ENCODE measurements at places on chromosomes 1 and 21.

- DNase-seq: peak; percentile 30
- no peaks in the 10 kb centered on the region for H3K36me3 ChIP-seq
- no peak overlapping the region for H3K27ac ChIP-seq
- peak overlapping the region; percentile 45 for H3K4me3 ChIP-seq
- H3K4me1 ChIP-seq: peaks cover 7% of the 10 kb centered on the region
Observed at GRCh38 chr1:170664828-170665612, 1.1 kb downstream of the PRRX1 start.

DNA sequence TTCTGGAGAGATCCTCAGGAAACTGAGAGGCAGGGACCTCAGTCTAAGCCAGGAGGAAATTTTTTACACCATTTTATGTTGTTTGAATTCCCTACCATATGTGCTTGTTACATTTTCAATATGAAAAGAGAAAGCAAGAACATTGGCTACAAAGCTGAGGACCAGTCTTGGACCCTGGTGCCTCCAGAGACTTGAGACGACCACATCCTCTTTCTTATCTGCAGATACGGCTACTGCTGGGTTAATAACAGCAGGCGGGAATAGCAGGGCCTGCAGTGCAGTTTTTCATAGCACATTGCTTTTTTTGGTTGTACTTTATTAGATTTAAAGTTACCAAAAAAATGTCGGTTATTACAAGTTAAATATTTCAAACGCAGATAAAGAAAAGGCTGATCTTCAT, 3.9 kb downstream of the KDM4A start:
- no peaks in the 10 kb centered on the region for H3K27me3 ChIP-seq
- no peak for DNase-seq
- H3K4me1 ChIP-seq: peaks cover 6% of the 10 kb centered on the region
- H3K4me3 ChIP-seq: no peak overlapping the region
- peaks cover 5% of the 10 kb centered on the region for H3K36me3 ChIP-seq

DNA sequence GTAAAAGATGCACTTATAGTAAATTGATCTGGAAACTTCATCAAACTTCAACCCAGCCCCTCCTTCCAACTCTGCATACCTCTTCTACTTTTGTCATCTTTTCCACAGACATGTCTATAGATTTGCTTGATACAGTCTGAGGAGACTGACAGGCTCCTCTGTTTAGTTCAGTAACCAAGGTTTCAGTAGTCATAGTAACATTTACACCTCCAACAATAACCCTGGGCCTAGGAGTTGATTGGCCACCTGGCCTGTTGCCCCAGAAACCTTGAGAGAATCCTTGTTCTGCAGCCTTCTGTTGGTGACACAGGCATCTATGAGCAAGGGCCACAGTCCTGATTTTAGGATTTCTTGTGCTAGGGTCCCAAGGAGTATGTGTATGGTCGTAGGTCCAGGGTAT, at the start of gene CFAP141:
CFAP141 (minus strand) TSS at position 138 of the 400 bp plus-strand sequence; CDS start at position 112, 26 bp downstream.
- H3K36me3 ChIP-seq: peaks cover 8% of the 10 kb centered on the region
- H3K4me1 ChIP-seq: no peaks in the 10 kb centered on the region
- no peak within 1 kb of the TSS for H3K4me3 ChIP-seq

GRCh38 chr1:50419192-50419906, 3.9 kb downstream of the DMRTA2 start:
- DNase-seq: no peak
- peaks cover 8% of the 10 kb centered on the region for H3K4me1 ChIP-seq
- H3K36me3 ChIP-seq: no peaks in the 10 kb centered on the region

GRCh38 chr21:30233228-30234020, 17.5 kb upstream of the CLDN8 start:
- H3K4me3 ChIP-seq: no peak overlapping the region
- peak overlapping the region; percentile 68 for H3K27ac ChIP-seq
- no peak for DNase-seq

- H3K36me3 ChIP-seq: no peaks in the 10 kb centered on the region
- H3K27me3 ChIP-seq: no peaks in the 10 kb centered on the region
- no peak overlapping the region for H3K27ac ChIP-seq
- H3K4me3 ChIP-seq: no peak overlapping the region
- no peak for DNase-seq
- H3K4me1 ChIP-seq: no peaks in the 10 kb centered on the region
Observed at GRCh38 chr1:212643877-212644276, 35.3 kb downstream of the ATF3 start.

DNA sequence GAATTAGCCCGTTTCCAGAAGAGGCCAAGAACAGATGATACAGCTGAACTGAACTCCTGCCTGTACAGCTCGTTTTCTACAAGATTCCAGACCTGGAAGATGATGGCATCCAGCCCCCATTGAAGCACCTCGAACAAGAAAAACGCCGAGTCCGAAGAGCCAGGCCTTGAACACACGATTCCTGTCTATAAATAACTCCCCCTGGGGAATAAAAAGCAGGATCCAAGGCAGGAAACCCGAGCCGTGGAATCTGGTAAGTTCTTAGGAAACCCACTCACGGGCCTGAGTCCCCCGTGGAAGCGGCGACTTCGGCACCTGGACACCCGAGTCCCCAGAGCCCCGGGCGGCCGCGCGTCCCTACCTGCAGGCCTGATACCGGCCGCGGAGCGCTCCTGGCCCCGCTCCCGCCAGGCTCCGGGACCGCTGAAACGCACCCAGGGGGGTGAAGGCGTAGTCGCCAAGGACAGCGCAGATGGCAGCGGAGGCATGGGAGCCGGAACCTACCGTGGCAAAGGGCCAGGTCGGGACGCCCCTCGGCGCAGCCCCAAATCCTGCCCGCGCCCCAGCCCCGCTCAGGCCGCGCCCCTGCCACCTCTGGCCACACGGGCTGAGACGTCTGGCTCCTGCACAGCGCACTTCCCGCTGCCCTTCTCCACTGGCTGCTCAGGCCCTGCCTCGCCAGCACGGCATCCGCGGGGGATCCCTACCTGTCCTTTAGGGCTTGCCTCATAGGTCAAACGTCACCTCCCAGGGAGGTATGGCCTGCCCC, 14.0 kb upstream of the HLCS start:
- H3K4me3 ChIP-seq: peak overlapping the region; percentile 36
- peak; percentile 36 for DNase-seq
- H3K4me1 ChIP-seq: no peaks in the 10 kb centered on the region
- H3K27me3 ChIP-seq: no peaks in the 10 kb centered on the region
- H3K27ac ChIP-seq: no peak overlapping the region

- H3K4me1 ChIP-seq: no peaks in the 10 kb centered on the region
- H3K4me3 ChIP-seq: no peak overlapping the region
- peaks cover 8% of the 10 kb centered on the region for H3K27me3 ChIP-seq
- H3K36me3 ChIP-seq: no peaks in the 10 kb centered on the region
- no peak for DNase-seq
Observed at GRCh38 chr1:39676948-39677548, 5.1 kb upstream of the NT5C1A start.

DNA sequence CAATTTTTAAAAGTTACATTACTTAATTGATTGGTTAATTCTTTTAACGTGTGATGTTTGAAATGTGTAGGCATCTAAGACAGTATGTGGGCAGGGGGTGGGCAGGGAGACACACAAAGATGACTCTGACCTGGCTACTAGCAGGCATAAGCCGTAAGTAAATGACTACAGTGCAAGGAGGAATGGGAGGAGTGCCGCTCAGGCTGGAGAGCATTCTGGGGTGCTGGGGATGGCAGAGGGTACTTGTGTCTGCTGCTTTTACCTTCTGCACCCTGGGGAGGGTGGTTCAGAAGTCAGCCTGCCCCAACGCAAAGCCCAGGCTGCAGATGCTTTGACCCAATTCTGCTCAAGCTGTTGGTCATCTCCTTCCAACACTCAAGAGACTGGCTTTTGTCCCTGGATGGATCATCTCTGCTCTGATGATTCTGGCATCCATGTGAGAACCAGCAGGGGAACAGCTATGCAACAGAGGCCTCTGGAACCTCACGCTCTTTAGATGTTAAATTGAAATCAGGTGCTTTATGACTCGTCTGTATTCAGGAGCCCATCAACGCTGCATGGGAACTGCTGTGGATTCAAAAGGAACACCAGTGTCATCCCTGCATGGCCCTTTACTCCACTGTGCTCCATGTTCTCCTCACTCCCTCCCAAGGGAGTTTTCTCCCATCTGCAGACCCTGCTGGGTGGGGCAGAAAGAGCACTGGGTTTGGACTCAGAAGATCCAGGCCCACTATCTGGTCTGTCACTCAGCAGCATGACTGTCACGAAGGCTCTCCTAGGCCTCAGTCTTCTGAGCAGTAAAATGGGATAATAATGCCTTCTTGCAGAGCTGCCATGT, 78.8 kb downstream of the FAM78B start:
- H3K4me3 ChIP-seq: no peak overlapping the region
- no peaks in the 10 kb centered on the region for H3K27me3 ChIP-seq
- no peak overlapping the region for H3K27ac ChIP-seq
- DNase-seq: no peak
- no peaks in the 10 kb centered on the region for H3K4me1 ChIP-seq

GRCh38 chr1:91761295-91761721, 124.6 kb downstream of the TGFBR3 start:
- H3K4me1 ChIP-seq: no peaks in the 10 kb centered on the region
- no peak for DNase-seq
- H3K36me3 ChIP-seq: no peaks in the 10 kb centered on the region
- H3K27ac ChIP-seq: no peak overlapping the region

DNA sequence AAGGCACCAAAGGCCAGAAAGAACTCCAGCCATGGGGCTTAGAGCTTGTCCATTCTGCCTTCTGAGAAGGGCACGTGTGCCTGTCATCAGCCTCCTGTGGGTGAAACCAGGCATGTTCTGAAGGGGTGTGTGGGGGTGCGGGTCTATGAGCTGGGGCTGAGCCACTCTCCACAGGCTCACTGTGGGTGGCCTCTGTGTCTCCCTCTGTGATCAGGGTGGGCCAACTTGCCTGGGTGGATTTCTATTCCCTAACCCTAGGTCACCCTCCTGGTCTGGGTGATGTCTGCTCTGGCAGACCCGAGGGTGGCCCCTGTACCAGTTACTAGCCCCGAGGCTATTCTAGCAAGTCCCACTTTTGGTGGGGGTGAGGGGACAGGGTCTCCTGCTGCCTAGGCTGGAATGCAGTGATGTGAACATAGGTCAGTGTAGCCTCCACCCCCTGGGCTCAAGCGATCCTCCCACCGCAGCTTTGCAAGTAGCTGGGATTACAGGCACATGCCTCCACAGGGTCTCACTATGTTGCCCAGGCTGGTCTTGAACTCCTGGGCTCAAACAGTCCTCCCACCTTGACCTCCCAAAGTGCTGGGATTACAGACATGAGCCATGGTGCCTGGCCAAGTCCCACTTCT, 94.4 kb downstream of the TRIM11 start:
- H3K27ac ChIP-seq: no peak overlapping the region
- no peaks in the 10 kb centered on the region for H3K4me1 ChIP-seq
- no peak for DNase-seq
- H3K4me3 ChIP-seq: no peak overlapping the region
- no peaks in the 10 kb centered on the region for H3K27me3 ChIP-seq

DNA sequence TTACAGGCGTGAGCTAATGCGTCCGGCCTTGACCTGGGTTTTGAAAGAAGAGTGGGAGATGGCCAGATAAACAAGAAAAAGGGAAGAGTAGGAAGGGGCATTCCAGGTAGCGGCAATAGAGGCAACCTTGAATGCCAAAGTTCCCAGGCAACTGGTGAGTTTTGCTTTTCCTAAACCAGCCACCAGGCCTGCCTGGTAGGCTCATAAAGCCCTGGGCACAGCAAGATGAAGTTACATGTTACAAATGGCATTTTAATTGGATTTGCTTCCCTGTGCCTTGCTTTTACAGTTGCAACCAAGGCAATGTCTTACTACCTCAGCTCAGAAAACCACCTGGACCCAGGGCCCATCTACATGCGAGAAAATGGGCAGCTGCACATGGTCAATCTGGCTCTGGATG, 5.5 kb downstream of the LRRC42 start:
- H3K36me3 ChIP-seq: no peaks in the 10 kb centered on the region
- no peaks in the 10 kb centered on the region for H3K27me3 ChIP-seq
- DNase-seq: no peak

All from colonic mucosa (tissue), 4 donors.